Fibroblast of lung (primary cell): ENCODE measurements at places on chromosomes 16 and 17.

DNA sequence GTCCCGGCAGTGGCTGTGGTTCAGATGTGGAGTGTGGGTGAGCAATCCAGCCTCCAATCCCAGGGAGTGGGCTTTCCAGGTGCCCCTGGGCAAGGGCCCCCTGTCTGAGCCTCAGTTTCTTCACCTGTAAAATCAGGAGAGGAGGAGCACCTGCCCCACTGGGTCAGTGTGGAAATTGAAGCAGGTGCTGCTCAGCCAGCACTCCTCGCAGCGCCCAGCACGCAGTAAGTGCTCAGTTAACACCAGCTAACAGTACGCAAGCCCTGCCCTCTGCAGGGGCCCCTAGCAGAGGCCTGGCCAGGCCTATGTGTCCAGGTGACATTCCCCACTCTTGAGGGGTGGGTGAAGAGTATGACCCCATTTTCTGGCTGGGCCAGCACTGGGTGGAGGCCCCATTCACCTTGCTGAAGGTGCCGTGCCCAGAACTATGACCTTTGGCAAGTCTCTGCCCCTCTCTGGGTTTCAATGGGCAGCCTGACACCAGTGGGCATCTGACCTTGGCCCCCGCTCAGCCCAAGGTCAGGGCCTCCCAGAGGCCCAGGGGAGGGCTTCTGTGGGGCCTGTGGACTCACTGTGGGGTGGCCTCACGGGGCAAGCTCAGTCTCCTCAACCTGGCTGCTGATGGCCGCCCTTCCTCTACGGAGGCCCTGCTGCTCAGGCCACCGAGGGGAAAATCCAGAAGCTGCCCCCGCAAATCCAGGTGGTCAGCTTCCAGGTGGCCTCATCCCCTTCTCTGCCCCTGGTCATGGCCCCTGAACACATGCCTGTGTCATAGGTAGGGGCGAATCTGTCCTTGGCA, 2.5 kb downstream of the MTSS2 start:
- DNase-seq: no peak

GRCh38 chr16:85134789-85135142, 22.5 kb upstream of the CIBAR2 start:
- DNase-seq: no peak

DNA sequence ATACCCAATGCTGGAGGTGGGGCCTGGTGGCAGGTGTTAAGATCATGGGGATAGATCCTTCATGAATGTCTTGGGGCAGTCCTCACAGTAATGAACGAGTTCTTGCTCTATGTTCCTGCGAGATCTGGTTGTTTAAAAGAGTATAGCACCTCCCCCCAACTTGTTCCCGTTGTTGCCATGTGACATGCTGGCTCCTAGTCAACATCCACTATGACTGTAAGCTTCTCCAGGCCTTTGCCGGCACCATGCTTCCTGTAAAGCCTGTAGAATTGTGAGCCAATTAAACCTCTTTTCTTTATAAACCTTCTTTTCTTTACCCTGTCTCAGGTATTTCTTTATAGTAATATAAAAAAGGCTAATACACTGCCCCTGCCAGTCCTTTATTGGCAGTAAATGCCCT, 33.3 kb downstream of the RANBP10 start:
- DNase-seq: peak; percentile 22

DNA sequence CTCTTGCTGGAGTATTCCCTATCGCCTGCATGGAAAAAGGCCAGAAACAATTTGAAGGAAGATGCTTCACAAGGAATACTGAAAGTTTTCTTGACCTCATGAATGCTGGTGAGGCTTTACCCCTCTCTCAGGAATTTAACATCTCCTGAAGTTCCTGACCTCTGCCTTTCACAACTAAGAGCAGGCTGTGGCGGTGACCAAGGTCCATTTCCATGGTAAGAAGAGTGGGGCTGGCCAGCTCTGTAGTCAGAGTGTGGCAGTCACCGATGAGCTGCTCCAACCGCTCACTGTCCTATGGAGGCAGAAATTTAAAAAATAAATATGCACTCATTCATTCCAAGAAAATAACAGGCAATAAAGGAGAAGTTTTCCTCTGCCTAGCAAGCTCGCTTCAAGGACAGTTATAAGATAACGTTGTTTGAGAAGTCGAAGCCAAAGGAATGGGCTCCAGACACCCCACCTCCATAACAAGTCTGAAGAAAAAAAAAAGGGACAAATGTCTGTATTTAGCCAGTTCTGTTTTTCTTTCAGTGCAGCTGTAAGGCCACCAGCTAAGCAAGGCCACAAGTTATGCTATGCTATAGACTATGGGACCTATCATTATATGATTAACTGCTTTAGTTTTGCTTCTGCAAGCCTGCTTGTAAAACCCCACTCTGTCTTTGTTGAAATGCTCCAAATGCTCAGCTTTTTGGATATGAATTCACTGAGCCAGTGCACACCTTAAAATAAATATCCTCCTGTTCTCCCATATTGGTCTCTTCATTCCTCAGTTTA, 6.0 kb upstream of the CCL4L2 start:
- DNase-seq: no peak

- DNase-seq: no peak
Observed at GRCh38 chr16:88510091-88510994, 57.3 kb downstream of the ZFPM1 start.

DNA sequence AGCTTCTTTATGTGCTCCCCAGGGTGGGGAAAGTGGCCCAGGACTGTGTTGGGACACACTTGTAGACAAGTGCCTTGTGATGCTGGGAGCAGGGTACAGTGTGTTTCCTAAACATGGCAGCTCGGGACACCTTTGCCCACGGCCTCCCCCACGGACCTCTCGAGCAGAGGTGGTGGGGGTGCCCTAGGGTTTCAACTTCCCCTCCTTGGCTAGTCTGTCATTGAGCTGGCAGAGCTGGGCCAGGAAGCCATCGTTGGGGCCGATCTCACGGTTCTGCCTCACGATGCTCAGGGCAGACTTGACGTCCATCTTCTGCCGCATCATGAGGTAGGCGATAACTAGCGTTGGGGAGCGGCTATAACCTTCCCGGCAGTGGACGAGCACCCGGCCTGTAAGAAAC, 9.4 kb downstream of the DUSP3 start:
- no peak for DNase-seq

DNA sequence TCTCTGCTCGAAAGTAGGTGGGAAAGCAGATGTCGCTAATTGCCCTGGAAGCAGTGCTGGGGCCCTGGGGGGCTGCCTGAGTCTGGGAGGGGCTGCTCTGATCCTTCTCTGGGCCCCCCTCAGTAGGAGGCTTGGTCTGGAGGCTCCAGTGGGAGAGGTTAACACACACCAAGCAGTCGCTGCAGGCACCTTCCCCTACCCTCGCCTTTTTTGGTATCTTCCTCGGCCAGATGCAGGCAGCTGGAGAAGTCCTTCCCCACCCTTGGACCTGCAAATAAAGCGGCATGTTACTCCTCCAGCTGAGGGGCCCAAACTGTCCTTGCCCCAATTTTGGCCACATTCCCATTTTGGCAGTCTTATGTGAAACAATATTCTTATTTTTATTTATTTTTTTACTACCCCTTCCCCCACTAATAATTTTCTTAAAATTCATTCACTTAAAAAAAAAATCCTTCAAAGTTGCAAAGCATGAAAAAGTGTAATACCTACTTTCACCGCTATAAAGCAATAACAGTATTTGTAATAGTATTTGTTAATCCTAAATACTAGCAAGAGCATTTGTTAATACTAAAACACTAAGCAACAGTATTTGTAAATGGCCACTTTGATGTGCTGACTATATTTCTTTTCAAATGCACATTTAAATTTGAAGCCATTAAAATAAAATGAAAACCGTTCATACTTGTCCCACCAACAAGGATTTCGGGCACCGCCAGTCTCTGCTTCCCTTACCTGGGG, 15.0 kb downstream of the C16orf46 start:
- DNase-seq: no peak

DNA sequence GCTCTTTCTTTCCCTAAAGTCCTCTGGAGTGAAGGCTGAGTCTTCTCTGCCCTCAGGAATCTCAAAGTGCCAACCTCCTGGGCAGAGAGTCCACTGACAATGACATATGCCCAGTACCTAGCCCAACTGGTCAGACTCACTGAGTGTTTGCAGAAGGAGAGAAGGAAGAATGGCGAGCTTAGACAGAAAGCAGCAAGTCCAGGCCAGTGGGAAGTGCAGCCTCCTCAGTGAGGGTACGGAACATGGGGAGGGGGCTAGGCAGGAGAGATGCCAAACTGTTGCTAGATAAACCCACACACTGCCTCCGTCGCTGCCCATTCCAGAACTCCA, 678 bp downstream of the EXOC7 start:
- no peak for DNase-seq

- peak; percentile 58 for DNase-seq
Observed at GRCh38 chr16:87702325-87702811, 63.4 kb downstream of the KLHDC4 start.

DNA sequence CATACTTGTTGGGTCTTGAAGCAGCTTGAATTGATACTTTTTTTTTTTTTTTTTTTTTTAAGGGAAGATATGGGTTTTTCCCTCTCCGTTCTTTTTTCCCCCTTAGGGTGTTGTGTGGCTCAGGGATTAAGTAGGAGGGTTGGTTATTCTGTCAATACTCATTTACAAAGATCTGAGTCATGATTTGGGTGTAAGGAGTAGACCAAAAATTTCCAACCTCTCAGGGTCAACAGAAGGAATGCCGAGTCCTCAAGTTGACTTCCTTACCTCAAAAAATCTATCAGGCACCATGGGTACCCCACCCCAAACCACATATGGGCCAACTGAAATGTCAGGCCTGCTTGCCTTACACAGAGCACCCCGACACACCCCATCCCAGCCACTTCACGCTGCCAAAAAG, 230.5 kb downstream of the CCDC182 start:
- no peak for DNase-seq

GRCh38 chr17:64781810-64782555, 119.9 kb upstream of the SMURF2 start:
- no peak for DNase-seq

GRCh38 chr17:11642655-11643054, 44.4 kb downstream of the DNAH9 start:
- no peak for DNase-seq

DNA sequence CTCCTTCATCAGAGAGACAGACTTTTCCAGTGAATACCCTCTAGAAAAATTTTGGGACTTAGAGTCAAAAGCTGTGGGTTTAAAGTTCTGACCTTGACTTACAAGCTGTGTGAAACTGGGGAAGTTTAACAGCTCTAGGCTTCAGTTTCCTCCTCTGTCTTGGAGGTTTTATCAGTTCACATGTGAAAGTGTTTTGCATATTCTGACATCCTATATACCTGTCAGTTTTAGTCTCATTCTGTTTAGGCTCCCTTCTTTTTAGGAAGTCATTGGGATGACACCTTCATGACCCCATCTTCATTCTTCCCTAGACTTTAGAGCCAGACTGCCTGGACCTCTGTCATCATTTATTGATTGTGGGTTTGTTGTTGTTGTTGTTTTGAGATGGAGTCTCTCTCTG, 44.4 kb downstream of the YPEL2 start:
- DNase-seq: no peak

DNA sequence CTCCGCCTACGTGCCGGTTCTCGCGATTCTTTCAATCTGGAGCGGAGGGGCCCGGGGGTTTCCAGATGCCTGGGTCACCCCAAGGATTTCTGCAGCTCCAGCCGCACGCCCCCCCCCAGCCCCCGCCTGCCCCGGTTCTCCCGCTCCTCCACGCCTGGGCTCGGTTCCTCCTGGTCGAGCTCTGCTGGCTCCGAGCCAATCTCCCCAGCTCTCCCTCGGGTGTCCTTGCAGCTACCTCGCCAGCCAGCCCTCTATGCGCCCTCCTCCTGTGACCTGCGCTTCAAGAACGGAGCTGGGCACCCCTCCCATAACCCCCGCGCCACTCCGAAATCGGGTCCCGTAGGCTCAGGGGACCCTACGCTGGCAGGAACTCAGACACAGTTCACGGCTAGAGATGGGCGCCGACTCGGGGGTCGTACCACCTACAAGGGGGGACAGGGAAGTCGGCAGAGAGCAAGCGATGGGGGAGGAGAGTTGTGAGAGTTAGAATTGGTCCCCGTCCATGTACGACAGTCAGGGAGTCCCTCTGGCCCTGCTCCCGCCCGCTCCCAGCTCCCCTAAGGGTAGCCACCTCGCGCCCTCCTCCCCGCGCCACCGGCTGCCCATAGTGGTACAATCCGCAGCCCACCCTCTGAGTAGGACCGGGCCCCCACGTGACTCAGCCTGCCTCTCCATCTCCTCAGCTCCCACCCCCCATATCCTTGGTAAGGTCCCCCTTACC, 961 bp downstream of the FGF11 start:
- no peak for DNase-seq

- DNase-seq: no peak
Observed at GRCh38 chr16:56102183-56102686, 89.1 kb upstream of the GNAO1 start.

DNA sequence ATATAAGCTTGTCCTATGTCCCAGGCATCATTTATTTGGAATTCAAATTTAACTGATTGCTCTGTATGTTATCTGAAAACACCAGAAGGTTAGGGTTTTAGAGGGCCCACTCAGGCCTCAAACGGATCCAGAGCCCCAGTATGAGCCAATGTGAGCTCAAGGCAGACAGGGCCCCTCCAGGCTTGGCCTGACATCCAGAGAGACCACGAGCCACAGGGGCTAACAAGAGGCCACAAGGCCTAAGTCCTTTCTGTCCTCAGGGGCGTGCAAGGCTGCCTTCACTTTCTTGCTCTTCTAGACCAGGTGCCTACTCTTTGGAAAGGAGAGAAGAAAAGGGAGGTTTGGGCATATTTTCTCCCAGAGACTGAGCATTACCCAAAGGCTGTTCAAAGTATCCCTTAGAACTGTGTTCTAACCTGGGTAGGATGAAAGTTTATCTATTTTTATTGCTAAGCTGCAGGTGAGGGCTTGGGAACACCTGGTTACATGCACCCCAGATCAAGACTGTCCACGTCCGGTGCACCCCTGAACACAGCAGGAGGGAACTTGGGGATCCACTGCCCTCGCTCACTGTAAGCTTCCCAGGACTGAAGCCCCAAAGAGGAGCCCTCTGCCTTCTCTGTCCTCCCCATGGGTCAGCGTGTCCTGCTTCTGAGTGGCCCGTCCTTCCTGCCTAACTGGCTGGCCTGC, 1.5 kb upstream of the ENGASE start:
- DNase-seq: no peak

GRCh38 chr17:17741349-17742023, 60.2 kb downstream of the RAI1 start:
- peak; percentile 56 for DNase-seq

DNA sequence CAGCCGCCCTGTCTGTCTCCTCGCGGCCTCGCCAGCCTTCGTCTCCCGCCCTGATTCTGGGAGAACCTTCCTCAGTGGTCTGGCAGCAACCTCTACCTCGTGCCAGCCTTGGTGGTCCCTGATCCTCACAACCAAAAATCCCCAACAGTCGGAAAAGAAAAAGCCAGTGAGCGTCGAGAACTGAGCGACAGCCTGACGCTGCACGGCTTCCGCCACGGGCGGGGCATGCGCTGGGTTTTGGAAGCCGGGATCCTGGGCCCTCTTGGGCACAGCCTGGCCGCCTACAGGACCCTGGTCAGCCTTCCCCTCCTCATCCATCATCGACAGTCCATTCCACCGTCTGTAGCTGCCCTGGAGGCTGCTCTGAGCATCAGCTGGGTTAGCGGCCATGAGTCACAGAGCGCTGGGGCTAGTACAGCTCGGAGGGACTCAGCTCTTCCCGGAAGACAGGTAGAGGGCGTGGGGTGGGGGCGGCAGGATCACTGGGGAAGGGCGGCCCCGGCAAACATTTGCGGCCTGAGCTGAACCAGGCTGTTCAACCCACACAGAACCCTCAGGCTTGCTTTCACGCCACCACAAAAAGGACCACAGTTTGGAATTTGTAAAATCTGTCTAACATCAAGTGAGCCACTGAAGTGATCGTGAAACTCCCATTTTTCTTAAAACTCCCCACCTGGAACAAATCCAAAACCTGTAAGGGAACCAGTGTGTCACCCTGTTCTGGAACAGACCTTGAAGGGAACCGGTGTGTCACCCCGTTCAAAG, 55.4 kb upstream of the DOC2B start:
- DNase-seq: peak; percentile 53

GRCh38 chr17:31321481-31321880, at the start of gene EVI2A:
Gene EVI2A, minus strand, starts transcription at chr17:31321622. Its CDS starts 2,609 bp downstream, at chr17:31319013.
- DNase-seq: peak; percentile 76
